ENCODE measurements at places on chromosomes 11 and 22.

- no peak for DNase-seq
Observed at GRCh38 chr22:40487663-40488249, 117.4 kb downstream of the SGSM3 start.

- no peak for DNase-seq
Observed at GRCh38 chr11:62896049-62896448, 15.4 kb downstream of the SLC3A2 start.

GRCh38 chr22:30235687-30236170, 10.8 kb downstream of the LIF start:
- no peak for DNase-seq

- no peak for DNase-seq
Observed at GRCh38 chr11:87148749-87149148, 111.0 kb downstream of the TMEM135 start.

GRCh38 chr11:120657306-120658070, 145.9 kb downstream of the GRIK4 start:
- DNase-seq = no peak

DNA sequence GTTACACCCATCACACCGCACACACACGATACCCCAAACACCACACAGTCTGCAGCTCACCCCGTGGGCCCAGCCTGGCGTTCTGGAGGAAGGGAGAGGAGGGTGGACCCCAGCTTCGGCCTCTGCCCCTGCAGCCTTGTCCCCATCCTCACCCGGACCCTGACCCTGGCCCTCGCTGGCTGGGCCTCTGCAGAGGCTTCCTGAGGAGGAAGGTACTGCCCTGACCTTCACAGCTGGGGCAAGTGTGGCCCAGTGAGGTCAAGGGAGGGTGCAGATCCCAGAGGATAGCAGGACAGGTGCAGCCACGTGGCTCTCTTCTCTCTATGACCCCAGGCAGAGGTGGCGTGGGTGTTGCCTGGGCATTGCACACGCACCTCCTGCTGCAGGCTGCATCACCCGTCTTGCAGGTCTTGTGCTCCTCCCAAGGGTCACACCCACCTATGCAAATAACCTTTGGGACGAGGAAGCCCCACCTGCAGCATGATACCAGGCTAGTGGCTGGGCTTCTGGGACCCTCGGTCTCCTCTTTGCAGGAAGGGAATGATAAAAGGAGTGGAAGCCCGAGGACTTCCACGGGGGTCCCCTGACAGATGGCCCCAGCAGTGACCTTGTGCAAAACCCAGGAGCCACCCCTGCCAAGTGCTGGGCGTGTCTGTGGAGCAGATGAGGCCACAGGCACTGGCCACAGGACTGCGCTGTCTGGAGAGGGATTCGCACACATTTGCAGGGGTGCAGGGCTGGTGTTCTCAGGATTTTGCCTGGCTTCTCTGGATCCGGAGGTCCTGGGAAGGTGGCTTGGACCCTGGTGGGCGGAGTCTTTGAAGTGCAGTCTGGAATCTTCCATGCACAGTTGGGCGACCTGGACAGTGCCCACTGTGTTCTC, 1241.5 kb downstream of the BRD1 start:
- no peak for DNase-seq

DNA sequence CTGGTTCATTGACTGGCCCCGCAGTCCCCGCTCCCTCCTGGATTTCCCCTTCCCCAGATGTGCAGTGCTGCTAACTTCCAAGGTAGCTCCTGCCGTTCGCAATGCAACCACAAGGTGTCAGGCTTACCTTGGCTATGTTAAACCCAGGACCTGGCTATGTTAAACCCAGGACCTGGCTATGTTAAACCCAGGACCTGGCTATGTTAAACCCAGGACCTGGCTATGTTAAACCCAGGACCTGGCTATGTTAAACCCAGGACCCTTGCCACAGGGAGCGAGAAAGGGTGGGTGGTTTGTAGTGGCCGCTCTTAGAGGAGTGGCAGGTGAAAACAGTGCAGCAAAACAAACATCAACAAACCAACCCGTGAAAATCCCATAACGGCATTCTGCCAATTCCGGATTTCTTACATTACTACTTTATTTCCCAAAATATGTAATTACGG, 2.9 kb upstream of the ADAMTS8 start:
- peak; percentile 44 for DNase-seq

GRCh38 chr11:94077552-94078293, 50.9 kb upstream of the PANX1 start:
- no peak for DNase-seq

GRCh38 chr11:100918551-100919500, 210.8 kb downstream of the PGR start:
- DNase-seq = no peak

- no peak for DNase-seq
Observed at GRCh38 chr11:71336176-71336995, 84.0 kb upstream of the SHANK2 start.

DNA sequence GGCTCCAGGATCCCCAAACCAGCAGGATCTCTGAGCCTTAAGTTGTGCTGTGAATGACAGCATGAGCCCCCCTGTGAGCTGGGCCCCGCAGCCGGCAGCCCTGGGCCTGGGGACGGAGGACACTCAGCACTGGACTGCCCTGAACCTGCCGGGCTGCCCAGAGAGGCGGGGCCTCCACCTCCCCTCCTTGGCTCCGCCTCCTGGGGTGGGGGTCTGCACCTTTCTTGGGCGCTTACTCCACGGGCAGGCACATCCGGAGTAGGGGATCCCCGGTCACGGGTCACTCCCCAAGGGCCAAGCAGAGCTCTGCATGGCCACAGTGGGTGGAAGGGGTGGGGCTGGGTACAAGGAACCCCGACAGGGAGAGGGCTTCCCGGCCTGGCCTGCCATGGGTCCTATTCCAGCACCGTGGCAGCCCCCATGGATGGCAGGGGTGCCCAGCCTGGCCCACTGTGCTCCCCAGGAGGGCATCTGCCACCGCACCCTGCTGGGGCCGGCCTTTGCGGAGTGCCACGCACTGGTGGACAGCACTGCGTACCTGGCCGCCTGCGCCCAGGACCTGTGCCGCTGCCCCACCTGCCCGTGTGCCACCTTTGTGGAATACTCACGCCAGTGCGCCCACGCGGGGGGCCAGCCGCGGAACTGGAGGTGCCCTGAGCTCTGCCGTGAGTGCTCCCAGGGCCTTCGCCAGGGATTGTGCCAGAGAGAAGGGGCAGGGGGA, 5.4 kb downstream of the MUC5B start:
- no peak for DNase-seq

- DNase-seq = no peak
Observed at GRCh38 chr22:36100134-36100824, 60.3 kb downstream of the APOL3 start.

GRCh38 chr11:134483291-134483690, 71.2 kb upstream of the B3GAT1 start:
- DNase-seq = no peak

DNA sequence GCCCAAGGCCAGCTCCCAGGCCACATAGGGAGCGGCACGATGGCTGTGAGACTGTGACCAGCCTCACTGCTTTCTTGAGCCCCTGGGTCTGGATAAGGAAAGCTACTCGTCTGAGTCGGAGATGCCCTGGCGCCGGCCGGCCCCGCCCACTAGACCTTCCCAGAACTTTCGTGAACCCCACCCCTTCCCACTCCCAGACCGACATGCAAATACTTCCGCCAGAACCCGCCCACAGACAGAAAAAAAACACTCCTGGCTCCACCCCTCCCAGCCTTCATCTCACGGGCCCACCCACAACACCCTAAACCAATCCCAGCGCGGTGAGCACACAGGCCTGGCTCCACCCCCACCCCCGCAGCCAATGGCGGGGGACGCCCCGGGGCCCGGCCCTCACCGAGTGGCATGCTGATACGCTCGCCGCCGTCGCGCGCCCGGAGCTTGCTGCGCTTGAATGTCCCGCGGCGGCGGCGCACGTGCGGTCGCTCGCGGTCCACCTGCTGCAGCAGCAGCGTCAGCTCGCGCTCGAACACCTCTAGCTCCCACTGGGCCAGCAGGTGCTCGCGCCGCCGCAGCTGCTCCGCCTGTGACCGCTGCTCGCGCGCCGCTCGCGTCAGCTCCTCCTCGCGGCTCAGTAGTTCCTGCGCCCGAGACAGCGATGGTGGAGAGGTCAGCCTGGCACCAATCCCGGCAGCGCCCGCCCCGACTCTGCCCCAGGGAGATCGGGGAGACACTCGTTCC, 7.0 kb downstream of the MAP3K11 start:
- DNase-seq = no peak

- no peak for DNase-seq
Observed at GRCh38 chr11:15006139-15006759, 34.1 kb upstream of the CALCA start.

GRCh38 chr11:61853698-61854169, 25.6 kb downstream of the FADS2 start:
- no peak for DNase-seq

DNA sequence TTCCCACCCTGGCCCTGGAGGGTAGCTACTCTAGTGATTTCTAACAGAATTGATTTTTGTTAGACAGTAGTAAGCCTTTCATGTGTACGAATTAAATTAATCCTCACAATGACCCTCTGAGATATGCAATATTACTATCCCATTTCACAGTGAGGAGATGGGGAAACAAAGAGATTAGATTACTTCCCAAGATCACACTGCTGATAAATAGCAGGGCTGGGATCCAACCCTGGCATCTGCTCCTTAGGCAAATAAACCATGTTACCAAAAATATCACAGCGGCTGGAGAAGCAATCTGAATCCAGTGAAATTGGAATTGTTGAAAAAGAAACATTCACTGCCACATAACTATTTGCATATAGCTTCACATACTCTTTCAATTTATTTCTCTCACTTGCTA, 12.8 kb upstream of the CAVIN3 start:
- no peak for DNase-seq

DNA sequence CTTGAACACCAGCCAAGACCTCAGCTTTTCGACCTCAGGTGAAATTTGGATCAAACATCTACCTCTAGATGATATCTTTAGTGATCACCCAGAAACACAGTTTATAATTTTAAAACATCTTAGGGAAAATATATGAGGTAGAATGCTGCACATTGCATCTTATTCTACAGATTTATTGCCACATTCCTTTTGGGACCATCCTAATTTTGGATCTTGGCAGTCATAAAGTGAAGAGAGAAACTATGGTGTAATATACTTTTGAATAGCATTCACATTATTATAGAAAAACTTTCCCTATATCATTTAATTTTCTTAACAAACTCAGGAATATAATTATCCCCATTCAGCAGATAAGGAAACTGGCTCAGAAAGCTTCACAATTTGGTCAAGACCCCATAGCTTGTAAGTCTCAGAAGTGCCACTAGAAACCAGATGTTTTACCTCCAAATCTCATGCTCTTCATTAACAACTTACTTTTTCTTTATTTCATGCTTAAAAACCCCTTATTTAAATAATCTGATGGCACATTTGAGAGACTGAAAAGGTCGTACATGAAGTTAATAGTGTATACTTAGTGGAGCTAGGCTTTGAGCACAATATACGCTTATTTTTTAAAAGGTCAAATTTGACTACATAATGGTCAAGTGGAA, 199.2 kb upstream of the CTSC start:
- DNase-seq = no peak

GRCh38 chr11:125180413-125181305, 16.1 kb downstream of the PKNOX2 start:
- no peak for DNase-seq

- no peak for DNase-seq
Observed at GRCh38 chr11:1330473-1330872, 21.0 kb upstream of the TOLLIP start.

DNA sequence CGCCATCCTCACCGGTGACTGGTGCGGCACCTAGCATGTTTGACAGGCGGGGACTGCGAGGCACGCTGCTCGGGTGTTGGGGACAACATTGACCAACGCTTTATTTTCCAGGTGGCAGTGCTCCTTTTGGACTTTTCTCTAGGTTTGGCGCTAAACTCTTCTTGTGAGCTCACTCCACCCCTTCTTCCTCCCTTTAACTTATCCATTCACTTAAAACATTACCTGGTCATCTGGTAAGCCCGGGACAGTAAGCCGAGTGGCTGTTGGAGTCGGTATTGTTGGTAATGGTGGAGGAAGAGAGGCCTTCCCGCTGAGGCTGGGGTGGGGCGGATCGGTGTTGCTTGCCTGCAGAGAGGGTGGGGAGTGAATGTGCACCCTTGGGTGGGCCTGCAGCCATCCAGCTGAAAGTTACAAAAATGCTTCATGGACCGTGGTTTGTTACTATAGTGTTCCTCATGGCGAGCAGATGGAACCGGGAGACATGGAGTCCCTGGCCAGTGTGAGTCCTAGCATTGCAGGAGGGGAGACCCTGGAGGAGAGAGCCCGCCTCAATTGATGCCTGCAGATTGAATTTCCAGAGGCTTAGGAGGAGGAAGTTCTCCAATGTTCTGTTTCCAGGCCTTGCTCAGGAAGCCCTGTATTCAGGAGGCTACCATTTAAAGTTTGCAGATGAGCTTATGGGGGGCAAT, 1.1 kb downstream of the NEAT1 start:
- DNase-seq = no peak

DNA sequence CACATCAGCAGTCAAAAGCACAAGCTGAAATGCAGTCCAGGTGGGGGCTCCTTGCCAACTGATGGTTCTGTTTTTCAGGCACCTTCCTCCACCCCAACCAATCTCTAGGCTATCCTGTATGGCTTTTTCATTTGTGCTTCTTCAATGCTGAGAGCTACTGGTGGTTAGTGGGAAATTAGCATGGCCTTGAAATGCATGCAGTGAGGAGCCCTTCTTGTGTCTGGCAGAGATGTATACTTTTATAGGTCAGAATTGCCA, 167.4 kb downstream of the NAV2 start:
- DNase-seq = no peak

GRCh38 chr11:14445542-14446530, 53.8 kb downstream of the COPB1 start:
- DNase-seq = no peak

DNA sequence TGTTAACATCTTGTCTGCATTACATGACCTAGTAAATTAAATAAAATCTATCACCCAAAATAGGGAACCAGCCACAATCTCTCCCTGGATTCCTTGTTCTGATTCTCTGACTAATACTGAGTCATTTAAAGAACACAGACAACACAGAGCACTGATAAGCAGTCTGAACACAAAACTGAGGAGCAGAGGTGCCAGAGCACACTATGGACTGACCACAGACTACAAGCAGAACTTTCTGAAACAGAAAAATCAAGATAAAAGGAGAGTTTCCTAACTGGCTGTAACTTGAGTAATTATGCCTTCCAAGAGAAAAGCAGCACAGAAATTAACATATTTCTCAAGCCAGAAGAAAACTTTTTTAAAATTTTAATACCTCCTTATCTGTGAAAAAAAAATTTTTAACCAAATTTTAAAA, 128.8 kb downstream of the SGSM3 start:
- DNase-seq = no peak

DNA sequence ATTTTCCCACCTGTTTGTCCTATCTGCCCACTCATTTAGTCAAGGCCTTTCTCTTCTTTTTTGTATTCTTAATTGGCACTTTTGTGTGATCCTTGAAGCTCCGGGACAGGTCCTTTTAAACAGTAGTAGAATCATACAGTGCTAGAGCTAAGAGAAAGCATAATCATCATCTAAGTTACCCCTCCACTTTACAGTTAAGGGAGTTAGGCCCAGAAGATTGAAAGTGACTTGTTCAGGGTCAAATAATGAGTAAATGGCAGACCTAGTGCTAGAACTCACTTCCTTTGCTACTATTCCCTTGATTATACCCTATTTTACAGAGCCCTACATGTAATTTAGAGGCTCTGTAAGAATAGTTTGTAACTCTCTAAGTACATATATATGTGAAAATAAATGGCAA, 2.5 kb downstream of the USP47 start:
- no peak for DNase-seq

Data from effector CD8-positive, alpha-beta T cell (primary cell).